ENCODE measurements at places on chromosomes 2 and 18.

GRCh38 chr2:11976073-11976472, 229.6 kb downstream of the LPIN1 start:
- DNase-seq = peak; percentile 32

DNA sequence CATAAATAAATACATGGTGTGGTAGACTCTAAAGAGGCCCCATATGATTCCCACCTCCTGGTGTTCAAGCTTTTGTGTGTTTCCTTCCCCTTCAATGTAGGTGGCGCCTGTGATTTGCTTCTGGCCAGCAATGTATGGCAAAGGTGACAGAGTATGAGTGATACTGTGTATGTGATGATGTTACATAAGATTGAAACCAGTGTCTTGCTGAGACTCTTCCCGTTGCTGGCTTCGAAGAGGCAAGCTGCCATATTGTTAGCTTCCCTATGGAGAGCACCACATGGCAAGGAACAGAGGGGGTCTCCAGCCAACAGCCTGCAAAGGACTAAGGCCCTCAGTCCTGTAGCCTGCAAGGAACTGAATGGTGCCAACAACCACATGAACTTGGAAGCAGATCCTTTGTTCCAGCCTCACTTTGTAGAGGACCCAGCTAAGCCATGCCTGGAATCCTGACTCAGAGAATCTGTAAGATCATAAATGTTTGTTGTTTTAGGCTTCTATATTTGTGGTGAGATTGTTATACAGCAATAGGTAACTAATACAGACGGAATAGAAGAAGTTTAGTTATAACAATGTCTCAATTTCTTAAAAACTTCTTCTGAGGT, 1.7 kb upstream of the SMAD4 start:
- DNase-seq = peak; percentile 17

DNA sequence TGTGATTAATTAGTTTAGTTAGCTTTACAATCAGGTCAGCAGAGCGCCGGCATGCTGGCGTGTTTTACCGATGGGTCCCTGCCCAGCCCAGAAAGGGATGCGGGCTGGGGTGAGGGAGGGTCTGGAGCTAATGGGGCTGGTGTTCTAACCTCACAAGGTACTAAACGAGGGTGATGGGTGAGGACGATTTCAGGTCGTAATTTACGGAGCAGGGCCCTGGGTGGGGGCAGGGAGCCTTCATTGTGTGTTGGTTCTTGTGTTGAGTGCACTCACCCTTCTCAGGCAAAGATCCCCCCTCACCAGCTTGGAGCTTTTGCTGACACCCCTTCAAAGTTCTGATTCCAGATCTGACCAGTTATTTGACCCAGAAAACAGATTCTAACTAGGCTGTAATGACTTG, 39.5 kb downstream of the PTGR3 start:
- DNase-seq = no peak

GRCh38 chr2:168461178-168461941, 5.3 kb downstream of the CERS6 start:
- DNase-seq = no peak

GRCh38 chr2:168002021-168002553, 245.3 kb downstream of the STK39 start:
- DNase-seq = peak; percentile 40

DNA sequence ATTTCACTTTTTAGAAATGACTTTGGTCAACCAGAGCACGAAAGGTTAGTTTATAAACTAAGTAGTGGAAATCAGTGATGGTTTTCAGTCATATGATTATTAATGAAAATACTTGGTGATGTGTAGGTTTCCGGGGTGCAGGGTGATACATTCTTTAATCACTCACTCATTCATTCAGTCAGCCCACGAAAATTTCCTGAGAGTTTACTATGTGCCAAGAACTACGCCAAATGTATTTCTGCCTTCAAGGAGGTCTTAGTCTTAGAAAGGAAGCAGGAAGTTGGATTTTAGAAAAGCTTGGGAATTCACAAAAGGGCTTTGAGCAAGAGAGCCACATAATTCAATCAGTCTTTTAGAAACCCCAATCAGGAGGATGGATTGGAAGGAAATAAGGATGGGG, 543.6 kb downstream of the PLCL1 start:
- DNase-seq = peak; percentile 54

DNA sequence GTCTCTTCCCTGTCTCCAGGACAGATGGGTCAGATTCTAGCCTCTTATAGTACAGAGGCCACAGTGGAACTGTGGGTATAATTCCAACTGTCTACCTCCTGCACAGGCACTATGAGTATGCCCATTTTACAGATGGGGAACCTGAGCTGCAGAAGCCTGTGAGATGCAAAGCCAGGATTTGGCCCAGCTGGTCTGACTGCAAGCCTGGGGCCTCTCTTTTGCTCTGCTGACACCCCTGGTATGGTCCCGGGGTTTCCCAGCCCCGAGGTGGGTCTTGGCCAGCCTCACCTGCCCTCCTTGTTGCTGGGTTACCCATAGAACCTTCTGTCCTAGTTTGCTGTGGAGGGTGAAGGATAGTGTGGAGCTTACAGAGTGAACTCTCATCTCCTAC, 9.8 kb downstream of the HS6ST1 start:
- no peak for DNase-seq

GRCh38 chr18:27794181-27794926, 382.6 kb downstream of the CDH2 start:
- no peak for DNase-seq

DNA sequence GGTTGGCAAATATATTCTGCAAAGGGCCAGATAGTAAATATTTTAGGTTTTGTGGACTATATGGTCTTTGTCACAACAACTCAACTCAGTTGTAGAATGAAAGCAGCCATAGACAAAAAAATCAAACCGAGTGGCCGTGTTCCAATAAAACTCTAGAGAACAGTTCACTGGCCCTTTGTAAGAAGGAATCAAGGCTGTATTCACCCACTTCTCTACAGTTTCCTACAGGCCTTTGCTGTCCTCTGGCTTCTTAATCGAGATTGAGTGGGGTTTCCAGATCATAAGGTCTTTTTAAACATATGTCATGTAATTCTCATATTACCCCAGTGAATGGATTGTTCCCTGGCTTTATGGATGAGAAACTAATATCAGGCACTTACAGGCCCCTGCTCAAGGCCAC, 448.9 kb upstream of the ETAA1 start:
- DNase-seq = no peak

DNA sequence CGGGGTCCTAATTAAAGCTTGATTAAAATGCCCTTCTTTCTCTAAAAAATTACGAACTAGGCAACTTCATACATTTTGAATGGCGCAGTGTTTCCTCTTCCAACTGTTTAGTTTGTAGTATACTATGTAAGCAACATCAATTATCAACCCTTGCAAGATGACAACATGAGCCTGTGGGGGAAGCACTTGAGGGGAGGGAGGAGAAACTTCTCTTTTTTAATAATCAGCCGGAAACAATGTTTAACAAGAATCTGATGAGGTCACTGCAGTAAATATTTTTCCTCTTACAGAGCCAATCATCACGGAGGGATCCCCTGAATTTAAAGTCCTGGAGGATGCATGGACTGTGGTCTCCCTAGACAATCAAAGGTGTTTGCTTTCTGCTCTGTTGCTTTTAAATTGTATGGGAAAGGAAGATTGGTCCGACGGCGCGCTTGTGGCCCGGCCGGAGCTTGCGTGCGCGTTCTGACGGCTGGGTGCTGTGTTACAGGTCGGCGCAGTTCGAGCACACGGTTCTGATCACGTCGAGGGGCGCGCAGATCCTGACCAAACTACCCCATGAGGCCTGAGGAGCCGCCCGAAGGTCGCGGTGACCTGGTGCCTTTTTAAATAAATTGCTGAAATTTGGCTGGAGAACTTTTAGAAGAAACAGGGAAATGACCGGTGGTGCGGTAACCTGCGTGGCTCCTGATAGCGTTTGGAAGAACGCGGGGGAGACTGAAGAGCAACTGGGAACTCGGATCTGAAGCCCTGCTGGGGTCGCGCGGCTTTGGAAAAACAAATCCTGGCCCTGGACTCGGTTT, 5.3 kb upstream of the DLX1 start:
- peak; percentile 48 for DNase-seq

- DNase-seq = peak; percentile 42
Observed at GRCh38 chr2:68282811-68283418, 30.6 kb upstream of the PPP3R1 start.

DNA sequence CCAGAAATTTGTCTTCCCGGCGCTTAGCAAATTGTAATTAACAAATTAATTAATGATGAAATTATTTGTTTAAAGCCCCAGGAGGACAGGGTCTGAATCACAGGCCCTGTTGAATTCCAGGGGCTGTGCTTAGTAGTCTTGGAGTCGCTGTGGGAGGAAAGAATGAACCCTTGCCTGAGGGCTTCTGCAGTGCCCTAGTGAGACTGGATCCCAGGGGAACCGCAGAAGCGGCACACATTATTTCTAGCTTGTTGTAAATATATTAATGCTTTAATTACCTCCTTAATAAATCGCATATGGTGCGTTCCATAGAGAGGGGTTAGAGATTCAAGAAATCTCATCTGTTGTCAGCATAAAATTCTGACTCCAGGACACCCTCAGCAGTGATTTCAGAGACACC, 235.4 kb downstream of the CELF4 start:
- DNase-seq = no peak

DNA sequence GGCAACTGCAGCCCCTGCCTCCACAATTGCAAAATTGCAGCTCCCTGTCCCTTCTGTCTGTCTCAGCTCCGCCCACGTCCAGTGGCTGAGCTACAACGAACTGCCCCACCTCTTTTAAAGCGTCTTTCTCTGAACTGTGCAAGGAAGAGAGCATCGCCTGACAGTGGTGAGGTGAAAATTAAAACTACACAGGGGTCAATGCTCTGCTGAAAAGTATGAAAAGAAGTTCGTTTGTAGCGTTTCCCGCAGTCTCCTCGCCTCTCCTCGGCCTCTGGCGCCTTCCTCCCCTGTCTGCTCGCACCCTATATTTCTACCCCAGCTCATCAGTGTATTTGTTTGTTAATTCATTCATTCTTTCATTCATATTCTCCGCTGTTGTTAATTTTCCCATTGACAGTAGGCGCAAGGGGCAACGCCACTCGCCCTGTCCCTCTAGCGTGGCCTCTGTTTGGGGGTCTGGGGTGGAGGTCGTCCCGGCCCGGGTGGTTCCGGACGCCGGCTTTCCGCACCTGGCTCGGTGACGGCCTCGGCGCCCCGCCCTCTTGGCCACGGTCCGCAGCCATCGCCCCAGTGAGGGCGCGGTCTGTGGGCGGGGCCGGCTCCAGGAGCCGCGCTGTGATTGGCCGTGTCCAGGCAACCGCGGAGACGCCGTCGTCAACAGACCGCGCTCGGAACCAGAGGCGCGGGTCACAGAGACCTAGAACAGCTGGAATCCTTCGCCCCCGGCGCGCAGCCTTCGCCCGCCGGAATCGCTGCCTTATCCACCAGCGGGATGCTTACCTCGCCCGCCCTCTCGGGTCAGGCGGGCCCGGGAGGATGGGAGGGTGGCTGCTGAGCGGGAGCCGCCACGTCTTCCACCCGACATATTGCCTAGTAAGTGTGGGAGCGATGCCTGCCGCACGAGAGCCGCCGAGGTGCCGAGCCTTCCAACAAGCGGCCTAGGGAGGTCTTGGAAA, at the start of gene VWA3B:
VWA3B (plus strand) TSS at position 677 of the 956 bp plus-strand sequence. CDS start 5,926 bp downstream, outside the sequence.
- peak; percentile 30 for DNase-seq

- DNase-seq = no peak
Observed at GRCh38 chr18:59959073-59959472, 59.3 kb downstream of the PMAIP1 start.

GRCh38 chr2:58110765-58111164, 64.2 kb downstream of the VRK2 start:
- no peak for DNase-seq

- DNase-seq = no peak
Observed at GRCh38 chr2:223674998-223675609, 72.9 kb upstream of the SCG2 start.

DNA sequence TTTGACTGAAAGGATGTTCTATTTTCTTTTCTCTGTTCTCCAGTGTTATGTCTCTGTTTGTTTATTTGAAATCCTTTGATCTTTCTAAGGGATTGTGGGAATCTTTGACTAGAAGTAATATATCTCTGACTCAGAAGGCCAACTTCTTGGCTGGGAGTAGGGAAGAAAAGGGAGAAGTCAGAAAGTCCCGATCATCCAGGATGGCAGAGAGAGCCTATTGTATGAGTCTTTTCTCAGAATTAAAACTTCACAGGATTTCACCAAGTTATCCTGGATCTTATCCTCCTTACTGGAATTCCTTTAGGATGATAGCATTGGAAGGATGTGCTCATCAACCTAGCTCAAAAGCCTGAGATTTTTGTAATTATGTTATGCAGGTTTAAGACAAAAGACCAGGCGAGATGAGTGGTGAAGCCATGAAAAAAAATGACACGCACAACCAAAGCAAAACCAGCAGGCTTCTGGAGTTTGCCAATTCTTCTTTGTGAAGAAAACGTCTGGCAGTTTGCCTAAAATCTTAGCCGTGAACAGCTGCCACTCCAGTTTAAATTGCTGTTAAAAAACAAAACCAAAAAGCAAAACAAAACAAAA, 383.6 kb upstream of the SMIM21 start:
- DNase-seq = peak; percentile 19

DNA sequence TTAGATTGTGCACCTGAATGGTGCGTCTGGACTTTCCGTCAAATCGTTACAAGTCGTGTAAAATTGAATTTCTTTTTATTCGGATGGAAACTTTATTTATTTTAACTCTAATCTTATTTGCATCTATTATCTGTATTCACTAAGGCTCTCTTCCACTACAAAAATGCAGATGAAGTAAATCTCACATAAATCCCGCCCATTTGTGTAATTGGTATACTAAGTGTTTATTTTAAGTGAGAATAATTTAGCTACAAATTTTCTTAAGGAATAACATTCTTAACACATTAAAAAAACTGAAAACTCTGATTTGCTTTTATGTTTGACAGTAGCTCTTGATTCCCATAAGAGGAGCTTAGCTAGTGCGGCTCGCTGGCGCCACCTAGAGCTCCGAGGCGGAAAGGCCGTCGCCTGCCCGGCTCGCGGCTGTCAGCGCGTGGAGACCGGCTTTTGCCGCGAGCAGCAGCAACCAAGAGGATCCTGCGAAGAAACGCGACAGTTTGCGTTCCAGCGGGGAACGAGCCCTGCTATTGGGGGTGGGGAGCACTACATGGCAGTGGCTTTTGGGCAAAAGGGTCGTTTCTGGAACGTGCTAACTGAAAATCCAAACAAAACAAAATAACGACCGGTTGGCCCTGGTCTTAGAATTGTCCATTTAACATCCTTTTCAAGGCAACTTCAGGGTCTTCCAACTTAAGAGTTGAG, 6.7 kb downstream of the SP9 start:
- peak; percentile 77 for DNase-seq

DNA sequence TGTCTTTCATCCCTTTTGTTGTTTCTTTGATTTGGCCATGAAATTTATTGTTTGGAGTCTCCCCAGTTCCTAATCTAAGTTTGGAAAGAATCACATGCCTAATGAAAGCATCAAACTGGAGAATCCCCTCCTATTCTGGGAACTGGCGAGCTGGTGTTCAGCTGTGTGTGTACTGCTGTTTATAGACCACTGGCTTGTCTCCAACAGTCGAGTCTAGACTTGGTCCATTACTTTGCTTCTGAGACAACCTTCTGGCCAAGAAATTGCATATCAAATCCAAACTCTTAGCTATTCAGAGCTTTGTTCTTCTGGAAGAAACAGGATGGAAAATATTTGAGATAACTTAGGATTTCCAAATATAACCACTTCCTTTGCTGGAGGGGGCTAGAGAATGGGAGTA, 111.5 kb upstream of the THSD7B start:
- no peak for DNase-seq

GRCh38 chr2:104158191-104158590, 695.7 kb upstream of the POU3F3 start:
- DNase-seq = no peak

- no peak for DNase-seq
Observed at GRCh38 chr2:40507432-40507831, 55.5 kb upstream of the SLC8A1 start.

Measured in fibroblast of skin of right quadriceps (primary cell).